ENCODE measurements at places on chromosomes 5 and 9.

DNA sequence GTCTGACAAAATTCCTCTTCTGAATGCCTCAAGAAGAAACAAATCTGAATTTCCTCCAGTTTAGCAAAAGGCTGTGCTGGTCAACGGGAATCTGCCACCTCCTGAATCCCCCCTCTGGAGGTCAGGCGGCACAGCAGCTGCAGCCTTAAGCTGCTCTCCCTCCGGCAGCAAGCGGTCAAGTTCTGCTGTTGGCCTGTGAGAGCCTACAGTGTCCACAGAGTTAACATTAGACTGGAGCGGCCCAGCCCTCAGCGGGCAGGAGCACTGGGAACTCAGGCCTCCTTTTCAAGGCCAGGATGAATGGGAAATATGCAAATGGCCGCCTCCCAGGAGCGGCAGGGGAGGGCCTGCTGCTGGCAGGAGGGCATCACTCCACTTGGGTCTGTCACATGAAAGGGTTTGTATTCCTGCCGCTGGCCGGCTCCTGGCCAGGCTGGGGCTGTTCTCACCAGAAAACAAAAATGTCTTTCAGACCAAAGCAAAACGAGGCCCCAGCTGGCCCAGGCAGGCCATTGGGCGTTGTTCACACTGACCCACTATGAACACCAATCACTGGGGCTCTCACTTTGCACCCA is 8.2 kb downstream of the ACSL6 start:
- DNase-seq = peak; percentile 42

GRCh38 chr9:83267741-83268140 is 204.8 kb upstream of the RASEF start:
- DNase-seq = no peak

DNA sequence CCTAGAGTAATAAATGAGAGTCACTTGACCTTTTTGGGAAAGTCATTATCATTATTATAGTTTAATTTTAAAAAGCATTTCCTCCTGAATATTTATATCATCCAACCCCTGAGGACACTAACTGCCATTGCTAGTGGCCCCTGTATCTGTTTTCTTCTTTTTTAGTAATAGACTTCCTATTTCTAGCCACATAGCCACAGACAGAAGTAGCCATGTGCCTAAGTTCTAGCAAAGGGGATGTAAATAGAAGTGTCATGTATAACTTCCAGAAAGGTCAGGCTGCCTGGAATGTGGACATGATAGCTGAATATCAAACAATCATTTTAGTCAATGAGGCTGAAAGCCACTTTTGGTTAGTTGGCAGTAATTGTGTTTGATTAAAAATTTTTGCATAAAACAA is 37.5 kb upstream of the IQGAP2 start:
- no peak for DNase-seq

GRCh38 chr5:33329891-33330290 is 110.9 kb upstream of the TARS1 start:
- no peak for DNase-seq

DNA sequence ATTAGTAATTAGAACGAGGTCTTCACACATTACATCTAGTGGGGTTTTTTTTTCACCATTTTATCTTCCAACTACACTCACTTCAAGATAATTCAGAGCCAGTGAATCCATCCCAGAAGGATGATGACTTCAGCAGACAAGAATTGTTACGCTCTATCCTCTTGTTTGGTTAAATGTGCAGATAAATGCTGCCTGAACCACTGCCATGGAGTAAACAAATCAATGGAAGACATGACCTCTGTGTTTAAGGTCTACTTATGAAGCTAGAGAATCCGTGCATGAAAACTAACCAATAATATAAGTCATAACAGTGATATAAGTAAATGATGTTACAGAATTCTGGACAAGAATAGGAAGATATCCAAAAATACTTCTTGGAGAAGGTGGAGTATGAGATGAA is 602.6 kb downstream of the TLR4 start:
- DNase-seq = no peak

- DNase-seq = no peak
Measured at GRCh38 chr5:31096238-31096865, 97.1 kb upstream of the CDH6 start.

- DNase-seq = no peak
Measured at GRCh38 chr9:90099262-90099963, 494.6 kb downstream of the GADD45G start.

- no peak for DNase-seq
Measured at GRCh38 chr9:68951879-68952659, 61.8 kb downstream of the PRKACG start.

- no peak for DNase-seq
Measured at GRCh38 chr9:92188969-92189781, 74.0 kb upstream of the SPTLC1 start.

DNA sequence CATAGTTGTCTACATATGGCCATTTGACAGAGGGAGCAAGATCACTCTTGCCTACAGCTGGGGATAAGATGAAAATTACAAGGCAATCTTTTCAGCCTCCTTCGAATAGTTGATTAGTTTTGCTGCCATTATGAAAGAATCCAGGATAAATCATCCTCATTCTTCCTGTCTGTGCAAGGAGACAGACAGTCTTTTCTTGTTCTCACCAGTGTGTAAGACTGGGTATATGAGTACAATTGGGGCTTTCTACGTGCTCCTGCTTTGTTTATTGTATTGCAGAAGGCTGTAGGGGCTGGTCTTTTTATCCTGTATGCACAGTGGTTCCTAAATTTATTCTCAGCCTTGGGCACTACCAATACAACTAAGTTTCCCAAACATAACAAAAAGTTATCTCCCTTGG is 76.8 kb downstream of the SPEF2 start:
- no peak for DNase-seq

GRCh38 chr5:112625246-112625645 is 112.4 kb upstream of the APC start:
- no peak for DNase-seq

DNA sequence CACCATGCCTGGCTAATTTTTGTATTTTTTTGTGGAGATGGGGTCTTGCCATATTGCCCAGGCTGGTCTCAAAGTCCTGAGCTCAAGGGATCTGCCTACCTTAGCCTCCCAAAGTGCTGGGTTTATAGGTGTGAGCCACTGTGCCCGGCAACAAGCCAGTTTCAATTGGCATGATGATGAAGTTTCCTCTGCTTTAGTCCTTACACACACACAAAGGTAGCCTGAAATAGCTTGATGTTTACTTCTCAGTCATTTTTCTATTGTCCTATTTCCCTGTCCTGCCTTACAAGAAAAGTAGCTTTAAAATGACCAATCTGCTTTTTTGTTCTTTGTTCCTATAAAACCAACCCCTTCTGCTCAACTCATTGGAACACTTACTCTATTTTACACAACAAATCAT is 33.6 kb downstream of the PDE6A start:
- no peak for DNase-seq

DNA sequence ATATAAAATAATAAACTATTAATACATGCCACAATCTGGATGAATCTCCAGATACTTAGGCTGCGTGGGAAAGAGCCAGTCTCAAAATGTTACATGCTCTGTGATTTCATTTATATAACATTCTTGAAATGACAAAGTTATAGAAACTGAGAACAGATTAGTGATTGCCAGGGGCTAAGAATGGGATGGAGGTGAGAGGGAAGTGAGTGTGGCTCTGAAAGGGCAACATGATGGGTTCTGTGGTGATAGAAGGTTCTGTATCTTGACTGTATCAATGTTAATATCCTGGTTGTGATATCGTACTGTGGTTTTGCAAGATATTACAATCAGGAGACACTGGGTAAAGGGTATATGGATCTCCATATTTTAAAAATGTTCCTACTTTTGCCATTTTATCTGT is 50.7 kb downstream of the SPEF2 start:
- DNase-seq = no peak

DNA sequence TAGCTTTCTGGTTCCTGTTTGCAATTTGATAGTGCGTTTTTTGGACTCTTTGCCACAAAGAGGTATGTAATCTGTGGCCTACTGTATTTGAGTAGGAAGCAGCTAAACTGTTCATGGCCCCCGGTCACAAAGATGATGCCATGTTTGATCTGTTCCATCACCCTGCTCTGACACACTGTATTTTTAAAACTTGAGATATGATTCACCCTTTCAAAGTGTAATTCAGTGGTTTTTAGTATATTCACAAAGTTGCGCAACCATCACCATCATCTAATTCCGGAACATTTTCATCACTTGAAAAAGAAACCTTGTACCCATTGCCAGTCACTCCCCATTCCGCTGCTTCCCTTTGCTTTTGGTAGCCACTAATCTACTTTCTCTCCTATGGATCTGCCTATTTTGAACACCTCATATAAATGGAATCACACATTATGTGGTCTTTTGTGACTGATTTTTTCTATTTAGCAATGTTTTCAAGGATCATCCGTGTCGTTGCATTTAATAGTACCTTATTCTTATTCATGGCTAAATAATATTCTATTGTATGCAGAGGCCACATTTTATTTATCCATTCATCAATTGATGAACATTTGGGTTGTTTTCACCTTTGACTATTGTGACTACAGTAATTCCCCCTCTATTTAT is 141.6 kb downstream of the NR3C1 start:
- no peak for DNase-seq

DNA sequence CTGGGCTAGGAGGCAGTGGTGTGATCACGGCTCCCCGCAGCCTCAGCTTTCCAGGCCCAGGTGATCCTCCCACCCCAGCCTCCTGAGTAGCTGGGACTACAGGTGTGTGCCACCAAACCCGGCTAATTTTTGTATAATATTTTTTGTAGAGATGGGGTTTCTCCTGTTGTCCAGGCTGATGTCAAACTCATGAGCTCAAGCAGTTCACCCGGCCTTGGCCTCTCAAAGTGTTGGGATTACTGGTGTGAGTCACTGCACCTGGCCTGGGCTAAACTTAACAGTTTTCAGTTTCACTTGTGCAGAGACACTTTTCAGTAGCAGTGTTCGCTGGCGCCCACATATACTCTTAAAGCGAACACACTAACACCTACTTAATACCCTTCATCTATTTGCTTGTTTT is 205.6 kb upstream of the ZNF608 start:
- DNase-seq = no peak

GRCh38 chr5:161966564-161966963 is 101.0 kb upstream of the GABRG2 start:
- no peak for DNase-seq

DNA sequence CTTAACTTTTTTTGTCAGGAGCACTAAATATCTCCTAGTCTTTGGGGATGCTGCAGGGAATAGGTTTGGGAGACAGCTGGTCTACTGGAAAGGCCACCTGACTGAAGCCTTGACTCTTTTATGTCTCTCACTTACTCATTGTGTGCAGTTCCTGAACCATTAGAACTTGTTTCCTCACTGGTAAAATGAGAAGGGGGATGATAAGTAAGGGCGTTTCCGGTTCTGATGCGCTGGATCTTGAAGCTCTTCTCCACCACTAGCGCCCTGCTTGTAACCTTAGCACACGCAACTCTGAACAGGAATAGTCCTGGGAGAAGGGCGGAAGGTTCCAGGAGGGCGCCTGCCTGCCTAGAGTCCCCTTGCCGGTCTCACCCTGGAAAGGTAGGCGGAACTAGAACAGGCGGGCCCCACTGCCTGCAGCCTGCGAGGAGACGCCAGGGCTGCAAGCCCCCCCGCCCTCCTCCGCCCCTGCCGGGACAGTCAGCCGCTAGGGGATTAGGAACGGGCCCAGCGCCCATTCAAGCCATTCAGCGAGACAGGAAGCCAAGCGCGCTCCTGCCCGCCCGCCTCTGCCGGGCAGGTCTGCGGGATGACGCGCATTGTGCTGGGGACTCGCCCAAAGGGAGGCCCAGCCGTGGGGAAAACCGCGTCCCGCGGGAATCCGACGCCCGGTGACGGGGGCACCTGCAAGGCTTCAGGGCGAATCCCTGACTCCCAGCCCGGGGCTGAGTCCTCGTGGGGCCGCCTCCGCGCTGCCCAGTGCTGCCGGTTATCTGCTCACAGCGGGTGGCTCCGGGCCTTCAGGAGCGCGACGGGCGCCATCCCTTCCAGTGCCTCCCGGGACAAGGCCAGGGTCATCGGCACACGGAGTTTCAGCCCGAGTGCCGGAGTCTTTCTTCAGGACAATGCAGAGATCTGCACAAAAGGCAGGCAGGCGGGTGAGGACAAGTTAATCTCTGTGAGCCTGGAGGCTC is 44.0 kb upstream of the XPA start:
- peak; percentile 64 for DNase-seq

- peak; percentile 75 for DNase-seq
Measured at GRCh38 chr9:70609542-70610286, 195.3 kb upstream of the KLF9 start.

DNA sequence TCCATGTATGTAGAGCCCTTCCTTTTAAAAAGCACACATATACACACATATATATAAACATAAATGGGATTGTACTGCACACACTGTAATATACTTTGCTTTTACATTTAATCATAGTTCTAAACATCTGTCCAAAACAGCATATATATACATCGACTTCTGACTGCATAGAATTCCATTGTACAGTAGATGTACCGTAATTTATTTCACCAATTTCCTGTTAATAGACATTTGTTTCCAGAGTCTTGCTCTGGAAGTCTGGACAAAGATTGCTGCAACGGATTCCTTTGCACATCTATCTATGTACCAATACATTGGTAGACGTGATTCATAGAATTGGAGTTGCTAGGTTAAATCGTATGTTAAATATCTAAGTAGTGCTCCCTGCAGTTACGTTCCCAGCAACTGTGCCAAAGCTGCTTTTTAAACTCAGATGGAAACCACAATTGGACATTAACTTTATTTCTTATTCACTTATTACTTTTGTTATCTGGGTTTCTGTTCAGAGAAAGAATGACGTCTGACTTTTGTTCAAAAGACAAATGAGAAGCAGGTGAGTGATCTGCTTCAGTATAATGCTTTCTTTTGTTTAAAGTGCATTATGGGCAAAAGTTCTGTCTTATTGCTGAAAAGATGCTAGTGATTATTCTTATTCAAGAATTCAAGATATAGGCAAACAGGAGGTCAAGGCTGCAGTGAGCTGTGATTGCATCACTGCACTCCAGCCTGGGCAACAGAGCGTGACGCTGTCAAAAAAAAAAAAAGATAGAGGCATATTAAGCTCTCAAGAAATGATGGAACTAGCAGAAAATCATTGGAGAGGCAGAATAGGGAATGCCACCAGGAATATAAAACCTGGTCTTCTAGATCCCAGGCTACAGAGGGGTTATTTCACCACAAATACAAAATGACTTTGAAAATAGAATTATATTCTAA is 138.2 kb downstream of the FGF1 start:
- no peak for DNase-seq

DNA sequence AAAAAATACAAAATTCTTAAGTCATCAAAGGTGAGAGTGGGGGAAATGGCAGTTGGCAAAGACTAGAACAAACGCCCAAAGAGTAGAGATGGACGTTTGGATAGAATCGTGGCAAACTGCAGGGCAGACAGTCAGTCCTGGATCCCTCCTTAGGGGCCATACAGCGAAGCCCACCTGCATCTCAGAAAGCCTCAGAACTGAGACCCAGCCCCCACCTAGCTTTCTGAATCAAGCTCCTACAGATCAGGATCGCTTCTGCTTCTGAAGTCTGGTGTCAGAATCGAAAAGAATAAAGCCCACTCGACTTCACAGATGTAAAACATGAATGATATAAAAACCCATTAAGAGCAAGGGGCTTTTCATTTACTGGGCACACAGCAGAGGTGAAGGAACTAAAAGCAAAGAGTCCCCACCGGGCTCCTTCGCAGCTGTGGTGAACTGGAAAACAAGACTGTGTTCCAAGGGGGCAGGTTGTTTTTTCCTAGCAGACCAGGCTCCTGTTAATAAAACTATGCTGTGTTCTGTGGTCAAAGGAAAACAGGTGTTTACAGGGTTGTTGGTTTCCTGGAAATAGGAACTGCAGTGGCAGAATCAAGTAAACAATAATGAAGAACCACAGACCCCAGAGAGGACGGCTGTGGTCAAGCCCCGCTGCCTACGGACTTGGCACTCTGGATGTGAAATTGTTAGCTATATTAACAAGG is 91.8 kb downstream of the TLE1 start:
- DNase-seq = no peak

Data from heart right ventricle (tissue), 16 donors.